ENCODE measurements at places on chromosomes 4 and X.

GRCh38 chr4:98613453-98614075, 44.8 kb downstream of the TSPAN5 start:
- no peak for DNase-seq

DNA sequence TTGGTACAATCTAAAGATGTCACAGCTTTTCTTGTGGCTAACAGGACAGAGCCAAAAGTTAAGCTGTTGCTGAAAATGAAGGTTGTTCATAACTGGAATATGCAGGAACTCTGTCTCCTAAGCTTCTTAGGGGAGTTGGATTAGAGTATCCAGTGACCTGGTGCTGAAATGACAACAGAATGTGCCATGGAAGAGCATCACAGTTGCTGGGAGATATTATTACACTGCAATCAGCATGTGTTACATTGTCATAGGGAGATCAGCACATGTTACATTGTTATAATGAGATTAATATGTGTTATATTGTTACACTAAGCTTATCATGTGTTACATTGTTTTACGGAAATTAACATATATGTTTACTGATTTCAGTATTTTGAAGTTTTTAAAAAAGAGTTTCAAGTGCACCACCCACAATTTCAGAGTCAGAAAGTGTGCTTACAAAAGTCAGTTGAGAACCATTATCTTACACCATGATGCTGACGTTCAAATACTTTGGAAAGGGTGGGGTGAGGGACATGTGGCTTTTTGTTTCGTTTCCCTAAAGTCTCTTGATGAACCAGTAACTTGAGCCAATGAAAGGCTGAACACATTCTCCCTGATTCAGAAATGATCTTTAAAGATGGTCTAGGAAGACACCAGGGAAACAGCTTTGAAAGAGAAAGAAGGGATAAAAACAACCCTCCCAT, 113.4 kb downstream of the DRD5 start:
- DNase-seq, result no peak

DNA sequence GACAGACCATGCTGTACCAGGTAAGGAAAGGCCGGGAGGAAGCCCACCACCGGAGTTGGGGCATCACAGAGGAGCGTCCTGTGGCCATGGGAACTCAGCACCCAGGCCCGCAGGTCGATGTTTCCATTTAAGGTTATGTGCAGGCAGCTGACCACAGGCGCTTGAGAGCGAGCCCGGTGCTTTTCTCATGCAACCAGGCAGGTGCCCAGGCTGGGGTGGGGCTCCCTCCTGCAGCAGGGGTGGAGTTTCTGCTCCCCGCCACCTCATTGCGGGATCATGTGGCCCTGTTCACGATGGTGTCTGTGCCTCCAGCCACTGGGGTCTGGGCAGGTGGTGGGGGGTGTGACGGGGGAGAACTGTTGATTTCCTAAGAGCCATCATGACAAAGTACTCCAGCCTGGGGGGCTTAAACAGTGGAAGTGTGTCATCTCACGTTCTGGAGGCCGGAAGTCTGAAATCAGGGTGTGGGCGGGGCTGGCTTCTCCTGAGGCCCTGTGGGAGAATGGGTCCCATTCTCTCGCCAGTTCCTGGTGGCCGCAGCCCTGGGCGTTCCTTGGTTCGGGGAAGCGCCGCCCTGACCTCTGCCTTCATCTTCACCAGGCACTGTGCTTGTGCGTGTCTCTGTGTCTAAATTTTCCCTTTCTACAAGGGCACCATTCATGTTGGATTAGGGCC, 60.9 kb downstream of the CPZ start:
- DNase-seq, result no peak

DNA sequence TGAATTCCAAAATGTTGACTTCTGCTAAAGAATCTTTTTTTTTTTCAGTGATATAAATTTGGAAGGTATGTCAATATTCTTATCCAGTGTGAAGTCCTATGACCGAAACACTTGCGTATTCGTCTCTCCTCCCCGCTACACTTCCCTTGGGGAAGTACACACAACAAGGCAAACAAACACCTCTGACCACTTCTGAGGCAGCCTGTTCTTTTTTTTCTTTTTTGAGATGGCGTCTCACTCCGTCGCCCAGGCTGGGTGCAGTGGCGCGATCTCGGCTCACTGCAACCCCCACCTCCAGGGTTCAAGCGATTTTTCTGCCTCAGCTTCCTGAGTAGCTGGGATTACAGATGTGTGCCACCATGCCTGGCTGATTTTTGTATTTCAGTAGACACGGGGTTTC, 78.1 kb upstream of the DHRSX start:
- no peak for DNase-seq

- DNase-seq, result no peak
Measured at GRCh38 chr4:62193761-62194160, 993.6 kb downstream of the ADGRL3 start.

- no peak for DNase-seq
Measured at GRCh38 chrX:63128509-63128908, 222.6 kb downstream of the SPIN4 start.

- DNase-seq, result no peak
Measured at GRCh38 chr4:6423575-6423974, 48.8 kb downstream of the PPP2R2C start.

DNA sequence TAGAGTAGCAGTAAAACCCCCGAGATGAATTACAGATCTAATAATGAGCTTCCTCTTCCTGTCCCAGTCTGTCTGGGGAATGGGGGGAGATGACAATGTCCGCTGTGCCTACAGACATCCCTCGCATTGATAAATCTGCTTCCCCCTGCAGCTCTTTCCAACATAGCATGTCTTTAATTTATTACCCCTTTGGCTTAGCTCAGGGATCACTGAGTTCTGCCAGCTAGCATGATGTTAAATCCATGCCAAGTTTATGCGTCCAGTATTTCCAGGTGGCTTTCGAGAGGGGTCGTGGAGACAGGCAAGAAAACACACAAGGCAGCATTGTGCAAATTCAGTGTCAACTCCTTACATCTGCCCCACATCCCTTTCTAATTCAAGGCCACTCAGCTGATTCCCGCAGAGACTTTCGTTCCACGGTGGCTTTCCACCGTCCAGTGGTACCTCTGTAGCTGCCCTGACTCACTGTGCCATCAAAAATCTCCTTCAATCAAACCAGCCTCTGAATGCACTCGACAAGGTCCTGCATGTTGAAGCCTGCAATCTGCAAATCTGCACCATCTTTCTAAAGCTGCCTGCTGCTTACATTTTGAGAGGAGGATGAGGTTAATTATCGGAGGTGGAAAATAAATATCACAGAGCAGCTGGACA, 75.1 kb downstream of the MXRA5 start:
- DNase-seq, result no peak

GRCh38 chr4:41822325-41822724, 73.8 kb upstream of the PHOX2B start:
- no peak for DNase-seq

Data from activated CD4-positive, alpha-beta T cell treated with anti-CD3 and anti-CD28 coated beads, Interleukin-2, amount 50 U/mL, for 4 hours (primary cell).